Activated T-cell treated with anti-CD3 and anti-CD28 coated beads, Interleukin-2, amount 50 U/mL, for 4 hours (primary cell): ENCODE measurements at places on chromosomes 7 and 10.

GRCh38 chr10:103820101-103821062 is 35.0 kb downstream of the SH3PXD2A start:
- DNase-seq = no peak

GRCh38 chr10:4661511-4662255 is 164.3 kb upstream of the AKR1E2 start:
- no peak for DNase-seq

DNA sequence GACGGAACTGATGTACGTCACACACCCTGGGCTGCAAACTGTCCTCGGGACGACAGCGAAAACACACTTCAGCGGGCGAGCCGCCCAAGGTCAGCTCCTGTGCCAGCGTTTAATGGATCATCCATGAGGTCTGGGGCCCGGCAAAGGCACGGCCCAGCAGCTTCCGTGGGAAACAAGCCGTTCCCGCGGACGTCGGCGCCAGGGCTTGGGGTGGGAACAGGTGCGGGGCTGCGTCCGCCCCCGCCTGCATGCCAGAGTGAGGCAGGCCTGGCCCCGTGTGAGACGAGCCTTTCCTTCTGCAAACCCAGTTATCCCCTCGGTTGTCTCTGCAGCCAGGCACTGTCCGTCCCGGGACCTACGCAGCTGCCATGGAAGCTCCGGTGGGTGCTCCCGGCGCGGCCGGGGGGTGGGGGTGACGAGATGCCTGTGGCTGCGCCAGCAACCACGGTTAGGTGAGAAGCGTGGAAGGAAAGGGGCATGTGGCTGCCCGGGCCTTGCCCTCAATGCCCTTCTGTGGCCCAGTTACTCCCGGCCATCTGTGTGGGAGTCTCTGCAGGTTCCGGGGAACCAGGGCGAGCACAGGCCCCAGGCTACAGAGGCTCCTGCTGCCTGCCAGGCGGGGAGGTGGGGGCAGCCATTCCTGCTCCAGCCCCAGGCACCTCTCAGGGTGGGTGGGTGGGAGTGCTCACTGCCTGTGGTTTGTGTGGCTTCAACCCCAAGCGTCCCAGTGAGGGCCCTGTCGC is 42.2 kb upstream of the PDGFA start:
- DNase-seq = no peak

DNA sequence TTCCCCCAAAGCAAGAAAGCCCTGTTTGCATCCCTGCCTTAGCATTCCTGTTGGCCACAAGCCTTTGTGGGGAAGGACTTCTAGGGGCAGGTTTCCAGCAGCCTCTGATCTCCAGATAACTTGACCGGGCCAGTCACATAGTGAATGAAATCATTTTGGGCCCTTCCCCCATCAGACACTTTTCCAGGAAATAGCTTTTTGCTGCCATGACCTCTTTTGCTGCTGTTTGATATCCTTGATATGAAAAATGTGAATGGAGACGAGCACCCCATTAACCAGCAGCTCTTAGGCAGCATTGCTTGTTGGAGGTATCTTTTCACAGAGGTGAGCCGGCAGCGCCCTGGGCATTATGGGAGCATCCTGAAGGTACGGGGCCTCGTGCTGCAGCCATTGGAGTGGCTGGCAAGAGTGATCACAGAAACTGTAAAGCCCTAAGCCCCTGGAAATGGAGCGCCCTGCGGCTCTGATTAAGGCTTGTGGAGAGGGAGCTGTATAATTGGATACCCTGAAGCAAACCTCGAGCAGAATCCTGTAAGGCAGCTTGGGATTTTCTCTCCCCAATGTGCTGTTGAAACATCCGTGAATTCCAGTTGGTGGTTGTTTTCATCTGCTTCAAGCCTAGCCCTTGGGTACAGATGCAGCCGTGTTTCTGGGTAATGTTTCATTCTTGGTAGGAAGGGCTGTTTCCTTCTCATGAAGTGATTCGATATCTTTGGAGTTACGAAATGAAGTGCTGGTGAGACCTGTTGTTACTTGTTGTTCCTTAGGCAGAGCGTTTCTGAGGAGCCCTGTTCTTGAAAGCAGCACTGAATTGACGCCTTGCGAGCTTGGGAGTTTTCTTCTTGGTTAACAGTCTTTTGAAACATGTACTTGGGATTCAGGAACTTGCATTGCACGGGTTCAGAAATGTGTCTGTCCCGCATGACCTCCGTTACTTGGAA is 179.0 kb downstream of the PTEN start:
- no peak for DNase-seq

DNA sequence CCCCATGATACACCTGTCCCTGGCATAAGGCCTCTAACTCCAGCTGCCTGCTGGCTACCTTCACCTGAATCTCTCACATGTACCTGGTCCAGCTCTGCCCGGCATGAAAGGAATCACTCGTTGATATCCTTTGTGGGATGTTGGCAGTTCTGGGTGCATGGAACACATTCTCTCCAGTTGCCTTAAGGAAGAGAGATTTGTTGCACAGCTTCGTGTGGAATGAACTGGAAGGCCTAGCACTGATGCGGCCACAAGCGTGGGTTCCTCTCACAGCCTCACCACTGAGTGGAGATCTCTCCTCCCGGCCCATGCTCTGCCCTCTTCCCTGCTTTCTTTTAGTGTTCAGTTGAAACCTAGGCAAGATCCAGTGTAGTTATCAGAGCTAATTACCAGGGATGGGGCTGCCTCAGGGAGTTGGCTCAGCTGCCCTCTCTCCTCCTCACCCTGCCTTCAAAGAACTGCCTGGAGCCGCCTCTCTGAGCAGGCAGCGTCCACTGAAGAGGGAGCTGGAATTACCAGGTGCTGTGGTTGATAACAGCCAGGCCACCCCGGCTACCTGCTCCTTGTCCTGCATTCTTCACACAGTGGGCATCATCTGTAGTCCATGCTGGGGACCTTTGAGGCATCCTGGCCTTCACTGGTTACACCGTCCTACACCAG is 194.3 kb downstream of the CCDC3 start:
- no peak for DNase-seq

GRCh38 chr7:34022626-34023025 is 117.3 kb downstream of the BMPER start:
- DNase-seq = no peak

- no peak for DNase-seq
Measured at GRCh38 chr10:69504576-69505250, 53.4 kb downstream of the TSPAN15 start.

DNA sequence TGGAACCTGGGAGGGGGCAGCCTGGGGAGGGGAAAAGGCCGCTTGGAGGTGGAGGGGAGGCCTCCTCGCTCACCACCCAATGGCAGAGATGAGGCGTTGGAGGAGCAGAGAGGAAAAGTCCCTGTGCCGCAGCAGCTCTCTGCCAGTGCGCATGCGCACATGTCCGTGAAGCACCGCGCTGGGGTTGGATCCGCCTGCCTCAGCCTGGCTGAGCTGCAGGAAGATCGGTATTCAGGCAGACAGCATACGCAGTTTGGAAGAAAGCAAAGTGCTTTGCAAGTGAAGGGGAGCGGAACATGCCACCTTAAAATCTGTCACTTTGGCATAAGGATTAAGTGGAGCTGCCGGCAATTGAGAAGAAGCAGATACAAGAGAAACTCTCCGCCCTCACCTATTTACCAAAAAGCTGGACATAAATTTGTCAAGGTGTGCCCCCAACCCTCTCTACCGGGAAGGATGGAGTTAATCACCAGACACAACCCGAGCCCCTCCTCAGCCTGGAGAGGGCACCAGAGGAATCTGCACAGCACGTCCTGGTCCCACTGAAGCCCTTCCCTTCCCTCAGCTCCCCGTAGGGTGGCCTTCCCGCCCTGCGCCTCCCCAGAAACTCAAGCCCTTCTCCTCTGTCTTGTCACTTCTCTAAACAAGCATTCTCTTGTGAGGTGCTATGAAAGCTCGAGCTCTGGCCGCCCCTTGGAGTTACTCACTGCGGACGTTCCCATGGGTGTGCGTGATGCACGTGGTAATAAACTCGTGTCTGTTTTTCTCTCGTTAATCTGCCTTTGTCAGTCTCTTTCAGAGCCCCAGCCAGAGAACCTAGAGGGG is 32.2 kb upstream of the TMEM72 start:
- DNase-seq = peak; percentile 74

DNA sequence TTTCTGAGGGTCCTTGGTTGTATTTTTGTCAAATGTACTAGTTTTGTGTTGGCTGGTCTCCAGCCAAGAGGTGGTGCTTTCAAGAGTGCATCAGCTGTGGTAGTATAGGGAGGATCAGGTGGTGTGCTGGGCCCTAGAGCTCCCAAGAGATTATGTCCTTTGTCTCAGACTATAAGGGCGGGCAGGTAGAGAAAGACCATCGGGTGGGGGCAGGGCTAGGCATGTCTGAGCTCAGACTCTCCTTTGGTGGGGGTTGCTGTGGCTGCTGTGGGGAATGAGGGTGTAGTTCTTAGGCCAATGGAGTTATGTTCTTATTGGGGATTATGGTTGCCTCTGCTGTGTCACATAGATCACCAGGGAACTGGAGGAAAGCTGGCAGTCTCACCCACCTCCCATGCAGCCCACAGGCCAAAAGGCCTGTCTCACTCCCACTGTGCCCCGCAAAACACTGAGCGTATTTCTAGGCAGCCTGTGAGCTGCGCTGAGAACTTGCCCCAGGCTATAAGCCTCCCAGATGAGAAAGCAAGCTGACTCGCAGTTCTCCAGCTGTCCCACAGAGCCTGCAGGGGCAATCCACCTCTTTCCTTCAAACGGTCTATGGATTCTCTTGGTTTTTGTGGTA is 1066.7 kb downstream of the GRM8 start:
- no peak for DNase-seq

GRCh38 chr7:107687656-107688055 is 27.0 kb downstream of the SLC26A4 start:
- DNase-seq = no peak

DNA sequence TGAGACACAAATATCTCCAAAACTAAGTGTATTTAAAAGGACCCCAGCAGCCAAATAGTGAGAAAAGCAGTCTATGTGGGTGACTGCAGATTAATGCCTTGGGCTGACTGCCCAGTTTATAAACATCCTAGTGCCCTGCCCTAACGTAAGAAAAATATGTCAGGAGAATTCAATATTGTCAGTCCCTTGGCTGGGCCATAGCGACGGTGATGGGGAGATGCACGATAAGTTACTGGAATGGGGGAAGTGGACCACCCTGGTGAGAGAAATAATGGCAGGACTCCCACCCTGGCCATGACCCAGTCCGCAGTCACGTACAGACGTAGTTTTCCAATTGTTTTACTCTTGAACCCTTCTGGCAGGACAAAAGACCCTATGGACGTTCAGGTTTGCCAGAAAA is 48.0 kb downstream of the JCAD start:
- no peak for DNase-seq

GRCh38 chr7:1223196-1223981 is 9.3 kb upstream of the UNCX start:
- DNase-seq = no peak

- DNase-seq = no peak
Measured at GRCh38 chr10:12847361-12847975, 154.0 kb downstream of the CCDC3 start.

- DNase-seq = no peak
Measured at GRCh38 chr7:80840681-80841080, 78.2 kb downstream of the SEMA3C start.

DNA sequence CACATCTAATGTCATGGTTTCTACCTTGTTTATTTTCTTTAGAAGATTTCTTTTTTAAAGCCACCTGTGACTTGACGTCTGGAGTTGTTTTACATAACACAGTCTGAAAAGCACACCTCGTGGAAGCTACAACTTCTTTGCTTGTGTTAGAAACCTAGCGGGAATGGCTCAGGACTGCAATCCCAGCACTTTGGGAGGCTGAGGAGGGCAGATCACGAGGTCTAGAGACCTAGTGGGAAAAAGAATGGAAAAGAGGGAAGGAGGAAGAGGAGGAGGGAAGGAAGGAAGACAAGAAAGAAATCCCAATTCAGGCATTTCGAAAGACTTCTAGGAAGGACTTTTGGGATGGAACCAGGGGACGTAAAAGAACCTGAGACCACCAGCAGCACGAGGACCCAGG is 146.3 kb upstream of the CELF2 start:
- DNase-seq = no peak

GRCh38 chr7:30464231-30464671 is 14.3 kb downstream of the NOD1 start:
- no peak for DNase-seq

GRCh38 chr7:19107081-19107355 is 10.4 kb downstream of the TWIST1 start:
- no peak for DNase-seq

DNA sequence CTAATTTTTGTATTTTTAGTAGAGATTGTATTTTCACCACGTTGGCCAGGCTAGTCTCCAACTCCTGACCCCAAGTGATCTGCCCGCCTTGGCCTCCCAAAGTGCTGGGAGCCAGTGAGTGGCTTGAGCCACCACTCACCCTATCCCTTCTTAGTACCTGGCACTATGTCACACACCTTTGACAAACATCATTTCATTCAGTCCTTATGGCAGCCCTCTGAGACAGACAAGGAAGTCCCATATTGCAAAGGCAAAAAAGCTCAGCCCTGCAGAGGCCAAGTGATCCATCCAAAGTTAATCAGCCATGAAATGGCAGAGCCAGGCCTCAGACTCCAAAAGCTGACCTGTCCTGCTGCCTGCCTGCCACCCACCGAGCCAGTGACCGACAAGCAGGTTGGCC is 39.9 kb upstream of the ECHDC3 start:
- DNase-seq = no peak

- DNase-seq = no peak
Measured at GRCh38 chr7:150458756-150459155, 8.3 kb downstream of the GIMAP8 start.

DNA sequence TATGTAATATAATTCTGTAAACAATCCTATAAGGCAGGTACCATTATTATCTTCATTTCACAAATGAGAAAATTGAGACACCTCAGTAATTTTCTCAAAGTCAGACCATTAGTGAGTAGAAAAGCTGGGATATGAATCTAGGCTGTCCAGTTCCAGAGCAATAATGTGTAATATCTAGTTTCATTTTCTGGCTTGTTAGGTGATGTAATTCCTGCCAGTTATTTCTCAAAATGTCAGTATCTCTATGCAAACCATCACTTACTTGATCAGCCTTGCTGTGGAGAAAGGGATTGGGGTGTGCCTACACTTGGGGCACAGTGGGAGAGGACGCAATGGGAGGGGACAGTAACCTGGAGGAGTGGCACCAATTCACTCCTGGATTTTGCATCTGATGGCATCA is 157.5 kb downstream of the LYZL1 start:
- DNase-seq = no peak

DNA sequence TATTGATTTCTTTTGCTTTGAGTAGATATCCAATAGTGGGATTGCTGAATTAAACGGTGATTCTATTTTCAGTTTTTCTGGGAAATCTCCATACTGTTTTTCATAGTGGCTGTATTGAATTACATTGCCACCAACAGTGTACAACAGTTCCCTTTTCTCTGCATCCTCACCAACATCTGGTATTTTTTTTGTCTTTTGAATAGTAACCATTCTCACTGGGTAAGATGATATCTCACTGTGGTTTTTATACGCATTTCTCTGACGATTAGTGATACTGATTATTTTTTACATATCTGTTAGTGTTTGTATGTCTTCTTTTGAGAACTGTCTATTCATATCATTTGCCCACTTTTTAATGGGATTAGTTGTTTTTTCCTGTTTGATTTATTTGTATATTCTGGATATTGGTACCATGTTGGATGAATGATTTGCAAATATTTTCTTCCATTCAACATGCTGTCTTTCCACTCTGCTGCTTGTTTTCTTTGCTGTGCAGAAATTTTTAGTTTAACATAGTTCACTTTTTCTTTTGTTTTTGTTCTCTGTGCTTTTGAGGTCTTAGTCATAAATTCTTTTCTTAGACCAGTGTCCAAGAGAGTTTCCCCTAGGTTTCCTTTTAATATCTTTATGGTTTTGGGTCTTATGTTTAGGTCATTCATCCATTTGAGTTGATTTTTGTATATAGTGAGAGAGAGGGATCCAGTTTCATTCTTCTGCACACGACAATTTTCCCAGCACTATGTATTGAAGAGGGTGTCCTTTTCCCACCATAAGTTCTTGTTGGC is 584.7 kb downstream of the PHTF2 start:
- no peak for DNase-seq
